ENCODE measurements at places on chromosomes 4 and X.

DNA sequence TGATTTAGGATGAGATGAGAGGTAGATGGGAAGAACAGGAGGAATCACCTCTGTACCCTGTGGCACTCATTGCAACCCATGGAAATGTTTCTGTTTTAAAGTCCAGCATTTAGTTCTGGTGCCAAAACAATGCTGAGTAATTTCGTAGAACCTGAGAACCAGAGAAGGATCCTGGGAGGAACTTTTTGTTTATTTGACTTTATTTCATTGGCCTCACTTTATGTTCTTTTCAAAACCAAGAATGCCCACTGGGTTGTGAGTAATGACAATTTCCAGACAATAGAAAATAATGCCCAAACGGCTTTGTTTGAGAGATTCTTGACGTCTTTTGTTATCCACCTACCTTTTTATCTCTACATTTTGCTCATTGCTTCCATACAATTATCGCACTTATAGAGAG is 111.3 kb downstream of the SHROOM3 start:
- no peak for DNase-seq

- DNase-seq = no peak
These were observed 114.5 kb downstream of the ZNF330 start for GRCh38 chr4:141335166-141335565.

- DNase-seq = no peak
These were observed 87.5 kb upstream of the ZFP42 start for GRCh38 chr4:187908079-187908561.

- no peak for DNase-seq
These were observed 7.2 kb downstream of the RAB28 start for GRCh38 chr4:13476915-13477314.

DNA sequence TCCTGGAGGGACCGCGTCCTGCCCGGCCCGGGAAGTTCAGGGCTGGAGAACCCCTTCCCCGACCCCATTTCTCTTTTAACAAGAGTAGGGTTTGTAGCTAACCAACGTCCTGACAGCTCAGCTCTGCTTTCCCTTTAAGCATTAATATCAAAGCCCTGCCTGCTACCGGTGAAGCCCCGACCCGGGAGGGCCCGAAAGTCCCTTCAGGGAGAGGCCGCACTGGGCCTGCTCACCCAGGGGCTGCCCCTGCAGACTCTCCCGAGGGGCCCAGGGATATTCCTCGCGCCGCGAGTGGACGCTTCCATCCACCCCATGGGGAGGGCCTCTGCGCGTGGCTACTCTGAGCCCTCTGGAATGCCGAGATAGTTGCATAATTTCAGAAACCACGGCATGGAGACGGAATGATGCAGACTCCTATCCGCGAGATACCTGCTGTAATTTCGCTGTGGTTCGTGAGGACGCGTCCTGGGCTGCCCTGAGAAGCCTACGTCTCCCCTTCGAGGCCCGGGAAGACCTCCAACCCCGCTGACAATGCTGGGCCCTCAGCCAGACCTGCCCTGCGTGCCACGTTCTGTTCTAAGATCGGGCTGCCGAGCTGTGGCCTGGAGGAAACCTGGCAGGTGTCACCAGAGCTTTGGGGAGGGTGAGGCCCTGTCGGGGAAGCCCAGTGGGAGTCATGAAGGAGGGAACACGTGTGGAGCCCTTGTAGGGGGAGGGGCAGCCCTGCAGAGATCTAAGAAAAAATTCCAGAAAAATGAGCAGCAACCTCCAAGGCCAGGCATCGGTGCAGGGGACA is 999 bp upstream of the CTBP1 start:
- DNase-seq = peak; percentile 54

DNA sequence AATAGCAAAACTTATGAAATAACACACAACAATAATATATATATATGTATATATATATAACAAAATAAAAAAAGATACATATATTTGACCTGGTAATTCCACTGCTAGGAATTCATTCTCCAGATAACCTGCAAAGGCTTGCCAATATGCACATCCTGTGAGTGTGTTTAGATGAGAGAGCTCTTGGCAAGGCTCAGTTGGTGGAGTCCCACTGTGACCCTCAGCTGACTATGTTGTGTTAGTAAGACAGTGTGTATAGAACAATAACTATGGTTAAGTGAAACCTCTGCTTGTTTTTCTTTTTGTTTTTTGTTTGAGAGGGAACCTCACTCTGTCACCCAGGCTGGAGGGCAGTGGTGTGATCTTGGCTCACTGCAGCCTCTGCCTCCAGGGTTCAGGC is 39.5 kb upstream of the RBMX start:
- DNase-seq = no peak

DNA sequence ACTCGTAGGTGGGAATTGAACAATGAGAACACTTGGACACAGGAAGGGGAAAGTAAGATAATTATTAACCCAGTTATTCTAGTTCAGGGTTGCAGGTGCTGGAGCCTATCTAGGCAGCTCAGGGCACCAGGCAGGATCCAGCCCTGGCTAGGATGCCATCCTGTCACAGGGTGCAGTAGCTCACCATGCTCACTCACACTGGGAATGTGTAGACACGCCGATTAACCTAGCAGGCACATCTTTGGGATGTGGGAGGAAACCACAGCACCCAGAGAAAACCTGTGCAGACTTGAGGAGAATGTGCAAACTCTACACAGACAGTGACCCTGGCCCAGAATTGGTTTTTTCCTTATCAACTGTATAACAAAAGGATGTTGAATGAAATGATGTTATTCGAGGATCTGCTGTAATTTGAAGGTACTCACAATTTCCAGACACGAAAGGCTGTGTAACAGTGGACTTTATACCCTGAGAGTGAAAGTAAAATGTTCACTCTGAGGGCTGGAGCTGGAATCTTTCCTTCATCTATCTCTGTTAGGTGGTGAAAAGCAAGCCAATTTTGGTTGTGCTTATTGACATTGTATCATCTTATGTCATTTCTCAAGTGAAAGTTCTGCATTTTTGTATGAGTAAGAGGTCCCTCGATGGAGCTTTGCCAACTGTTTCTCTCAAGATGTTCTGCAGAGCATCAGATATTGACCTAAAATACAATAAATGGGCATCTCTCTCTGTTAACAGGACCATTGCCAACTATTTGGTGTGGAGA is 78.8 kb downstream of the PHEX start:
- no peak for DNase-seq

DNA sequence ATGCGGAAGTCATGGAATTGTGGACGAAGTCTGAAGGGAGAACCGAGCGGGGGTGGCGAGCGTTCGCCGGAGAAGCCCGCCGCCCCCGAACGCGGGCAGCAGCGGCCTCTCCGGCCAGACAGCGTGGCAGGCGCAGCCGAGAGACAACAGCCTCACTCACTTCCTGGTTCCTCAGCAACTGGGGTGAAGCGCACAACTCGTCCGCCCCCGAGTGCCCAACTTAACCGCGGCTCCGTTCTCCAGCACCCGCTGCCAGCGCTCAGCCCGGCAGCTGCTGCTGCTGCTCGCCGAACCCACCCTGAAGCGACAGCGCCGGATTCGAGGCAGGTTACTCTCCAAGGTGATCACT is 68.0 kb downstream of the NOCT start:
- DNase-seq = peak; percentile 58

DNA sequence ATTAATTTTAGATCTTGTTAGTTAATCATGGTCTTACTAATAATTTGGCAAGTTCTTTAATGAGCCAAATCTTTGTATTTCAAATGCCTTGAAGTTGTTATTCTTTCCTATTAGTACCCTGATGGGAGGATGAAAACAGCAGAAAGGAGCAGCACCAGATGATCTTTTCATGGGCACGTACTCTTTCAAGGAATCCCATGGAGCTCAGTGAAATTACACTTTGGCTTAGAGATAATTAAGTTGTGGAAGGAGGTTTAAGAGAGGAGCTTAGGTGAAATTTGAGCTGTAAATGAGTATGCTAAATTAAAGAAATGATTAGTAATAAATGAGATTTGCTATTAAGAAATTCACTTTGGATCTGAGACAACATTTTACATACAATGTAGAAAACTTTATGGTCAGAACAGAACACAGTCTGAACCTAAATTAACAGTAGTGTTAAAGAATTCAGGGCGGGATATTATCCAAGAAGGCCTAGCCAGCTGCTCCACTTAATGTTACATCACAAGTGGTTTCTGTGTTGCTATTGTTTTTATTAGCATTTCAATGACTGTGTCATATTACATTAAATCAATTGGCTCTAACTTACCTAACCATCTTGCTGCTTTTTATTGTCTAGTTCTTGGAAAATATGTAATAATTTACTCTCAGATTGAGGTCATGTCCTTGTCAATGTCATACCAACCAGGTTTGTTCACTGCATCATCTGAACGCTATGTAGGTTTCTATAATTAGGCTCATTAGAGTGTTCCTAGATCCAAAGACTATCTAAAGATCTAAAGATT is 3.9 kb downstream of the MTHFD2L start:
- DNase-seq = no peak

GRCh38 chrX:16979226-16979625 is 32.8 kb downstream of the REPS2 start:
- DNase-seq = no peak

DNA sequence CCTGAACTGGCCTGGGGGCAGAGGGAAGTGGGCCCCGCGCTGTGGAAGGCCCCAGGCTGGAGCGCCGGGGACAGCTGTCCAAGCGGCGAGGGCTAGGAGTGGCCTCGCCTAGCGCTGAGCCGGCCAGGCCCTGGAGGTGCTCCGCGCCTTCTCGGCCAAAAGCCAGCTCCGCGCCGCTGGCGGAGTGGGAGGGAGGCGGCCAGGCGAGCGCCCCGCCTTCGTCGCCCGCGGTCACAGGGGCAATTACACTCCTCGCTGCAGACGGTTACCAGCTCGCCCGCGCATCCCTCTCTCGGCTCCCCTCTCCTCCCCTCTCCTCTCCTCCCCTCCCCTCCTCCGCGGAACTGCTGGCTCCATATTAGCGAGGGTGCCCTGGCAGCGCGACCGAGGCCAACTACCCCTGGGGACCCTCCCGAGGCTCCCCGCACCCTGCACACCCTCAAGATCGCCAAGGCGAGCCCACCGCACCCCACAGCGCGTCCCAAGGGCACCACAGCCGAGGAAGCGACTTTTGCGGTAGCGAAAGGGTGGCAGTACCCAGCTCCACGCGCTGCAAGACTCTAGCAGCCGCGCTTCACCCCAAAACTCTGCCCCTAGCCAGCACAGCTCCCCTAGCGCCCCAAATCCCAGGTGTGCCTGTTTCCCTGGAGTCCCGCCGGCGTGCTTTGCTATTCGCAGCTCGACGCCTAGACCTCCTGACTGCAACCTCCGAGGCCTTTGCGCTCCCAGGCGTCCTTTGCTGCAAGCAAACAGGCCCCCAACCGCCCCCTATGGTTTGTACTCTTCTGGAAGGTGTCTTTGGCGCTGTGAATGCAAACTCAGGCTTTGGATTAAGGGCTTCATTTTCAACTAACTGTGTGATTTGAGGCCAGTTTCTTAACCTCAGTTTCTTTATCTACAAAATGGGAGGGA is 91.4 kb downstream of the BCOR start:
- DNase-seq = no peak

DNA sequence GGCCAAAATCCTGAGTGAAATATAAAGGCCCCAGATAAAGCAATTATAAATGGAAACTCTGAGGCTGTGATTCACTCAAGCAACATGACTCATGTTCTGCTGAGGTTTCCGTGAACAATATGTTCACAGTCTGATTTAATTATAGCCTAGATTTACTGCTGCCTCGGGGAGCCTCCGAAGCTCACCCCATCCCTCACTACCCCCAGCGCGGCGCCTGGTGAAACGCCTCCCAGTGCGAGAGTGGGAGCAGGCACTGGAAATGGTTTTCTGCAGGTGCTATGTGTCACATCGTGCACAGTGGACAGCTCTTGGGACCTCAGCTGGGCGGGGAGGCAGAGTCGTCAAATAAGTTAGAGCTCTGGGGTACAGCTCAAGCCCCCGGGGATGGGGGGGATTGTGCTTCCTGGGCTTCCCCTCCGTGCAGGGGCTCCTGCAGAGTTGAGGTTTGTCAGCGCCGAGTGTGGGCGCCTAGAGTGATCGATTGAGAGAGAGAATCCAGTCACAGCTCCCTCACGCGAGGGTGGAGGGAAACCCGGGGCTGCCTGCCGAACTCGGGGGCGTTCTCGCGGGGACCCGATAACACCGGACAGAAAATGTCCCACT is 110.6 kb downstream of the PHKA2 start:
- no peak for DNase-seq

DNA sequence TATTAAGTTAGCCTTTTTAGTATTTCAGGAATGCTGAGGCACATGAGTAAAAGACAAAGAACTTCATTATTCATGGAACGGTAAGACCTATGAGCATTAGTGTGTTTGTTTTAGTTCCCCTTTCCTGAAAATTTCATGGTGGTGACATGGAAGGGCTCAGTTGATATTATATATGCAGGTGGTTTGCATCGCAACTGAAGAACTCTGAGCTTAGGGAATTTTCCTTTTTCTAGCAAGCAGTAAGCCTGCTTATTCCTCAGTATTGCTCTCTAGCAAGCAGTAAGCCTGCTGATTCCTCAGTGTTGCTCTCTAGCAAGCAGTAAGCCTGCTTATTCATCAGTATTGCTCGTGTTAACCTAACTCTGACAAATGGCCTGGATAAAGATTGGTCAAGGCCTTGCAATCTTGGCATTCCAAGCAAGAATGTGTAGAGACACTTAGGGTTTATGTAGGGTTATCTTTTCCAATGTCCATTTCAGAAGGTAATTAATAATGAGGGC is 37.7 kb upstream of the MAGEB18 start:
- DNase-seq = no peak

- no peak for DNase-seq
These were observed 61.9 kb downstream of the TET2 start for GRCh38 chr4:105208561-105208960.

DNA sequence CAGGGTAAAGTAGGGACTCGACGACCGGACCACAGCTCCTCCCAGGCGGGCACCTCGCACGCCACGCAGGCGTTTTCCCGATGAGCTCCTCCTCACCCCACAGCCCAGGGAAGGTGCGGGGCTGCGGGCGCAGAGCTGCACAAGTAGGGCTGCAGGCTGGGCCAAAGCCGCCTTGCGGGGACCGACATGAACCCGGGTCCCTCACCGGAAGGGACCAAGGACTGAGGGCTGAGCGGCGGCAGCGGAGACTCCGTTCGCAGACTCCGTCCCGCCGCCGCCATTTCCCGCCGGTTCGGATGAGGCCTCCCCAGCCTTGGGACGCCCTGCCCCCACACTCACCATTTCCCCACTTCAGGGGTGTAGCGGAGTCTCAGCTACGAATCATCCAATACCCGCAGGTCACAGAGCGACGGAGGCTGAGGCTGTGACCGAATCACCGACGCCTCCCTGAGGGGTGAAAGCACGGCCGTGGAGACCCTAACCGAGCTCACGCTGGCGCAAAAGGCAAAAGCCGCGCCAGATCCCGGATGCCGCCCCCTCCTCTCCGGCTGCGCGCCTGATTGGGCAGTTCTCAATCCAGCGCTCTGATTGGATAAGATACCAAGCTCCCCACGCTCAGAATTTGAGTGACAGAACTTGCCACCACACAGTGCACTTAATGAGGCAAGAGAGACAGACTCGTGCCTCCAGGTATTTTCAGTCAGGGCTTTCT is at the start of gene ZNF732:
ZNF732 (minus strand) TSS at position 506 of the 712 bp plus-strand sequence; CDS start at position 342, 164 bp downstream.
- no peak for DNase-seq

GRCh38 chrX:124289443-124289842 is 43.0 kb upstream of the TEX13D start:
- no peak for DNase-seq

- no peak for DNase-seq
These were observed 229.2 kb downstream of the SLC39A8 start for GRCh38 chr4:102116121-102116520.

- DNase-seq = no peak
These were observed 505.3 kb upstream of the SLIT2 start for GRCh38 chr4:19746377-19746776.
